ENCODE measurements at places on chromosomes 13 and 19. TPM values are rescaled to one million over a fixed set of nuclear protein-coding genes. Genes with fewer than 3 reads are reported as not detected.

The CLASRP gene
- 33.2 TPM for total RNA-seq

The LHB gene
- 0.49 TPM for total RNA-seq

The FAM83E gene
- 1.3 TPM for total RNA-seq

The LSM14A gene
- total RNA-seq: 66.9 TPM

The MAMSTR gene
- total RNA-seq: 1.5 TPM

The KISS1R gene
- not detected for total RNA-seq

The PTGIR gene
- 6.7 TPM for total RNA-seq

The MBD3L2 gene
- not detected for total RNA-seq

The ZNF223 gene
- 6.2 TPM for total RNA-seq

The CGB5 gene
- 0.16 TPM for total RNA-seq

The ATP12A gene
- 0.12 TPM for total RNA-seq

The ALOX5AP gene
- not detected for total RNA-seq

The TEKTIP1 gene
- not detected for total RNA-seq

The GPR183 gene
- total RNA-seq: 0.97 TPM

The ZNF667 gene
- total RNA-seq: 3.9 TPM

The CEACAM18 gene
- not detected for total RNA-seq

The ZNF560 gene
- total RNA-seq: 1.5 TPM

The CGB1 gene
- not detected for total RNA-seq

The GNA15 gene
- not detected for total RNA-seq

The ZNF256 gene
- total RNA-seq: 5.3 TPM

The RXFP2 gene
- not detected for total RNA-seq

The MATK gene
- not detected for total RNA-seq

The OBI1 gene
- total RNA-seq: 14.1 TPM

The TBC1D4 gene
- total RNA-seq: 43.0 TPM

The PPFIA3 gene
- 1.8 TPM for total RNA-seq

The GJB2 gene
- total RNA-seq: 0.12 TPM

The CGB8 gene
- total RNA-seq: not detected

The ARMC6 gene
- 37.9 TPM for total RNA-seq

The NCLN gene
- 37.3 TPM for total RNA-seq

The FCGBP gene
- 0.32 TPM for total RNA-seq

The HSPBP1 gene
- total RNA-seq: 23.4 TPM

The PGLYRP1 gene
- not detected for total RNA-seq

The ADGRE3 gene
- not detected for total RNA-seq

The WDR88 gene
- not detected for total RNA-seq

The LRRC8E gene
- 13.8 TPM for total RNA-seq

The KLHL1 gene
- total RNA-seq: not detected

The FFAR3 gene
- not detected for total RNA-seq

The ATXN8OS gene
- total RNA-seq: not detected

The CTXN1 gene
- total RNA-seq: 1.9 TPM

The GRIK5 gene
- total RNA-seq: 0.32 TPM

The GRIN3B gene
- total RNA-seq: 1.5 TPM

The ZNF726 gene
- total RNA-seq: 1.2 TPM

The GPR12 gene
- total RNA-seq: not detected

The NLRP7 gene
- not detected for total RNA-seq

The CNN1 gene
- total RNA-seq: 8.4 TPM

The NALCN gene
- 0.49 TPM for total RNA-seq

The WDR62 gene
- 2.2 TPM for total RNA-seq

The TIMM13 gene
- total RNA-seq: 32.5 TPM

The RPL18A gene
- 1,248 TPM for total RNA-seq

The FFAR2 gene
- total RNA-seq: not detected

The ZNF536 gene
- total RNA-seq: 1.1 TPM

The C5AR1 gene
- 0.49 TPM for total RNA-seq

The CAMSAP3 gene
- total RNA-seq: not detected

The SIGLEC5 gene
- total RNA-seq: not detected

The KLF1 gene
- total RNA-seq: not detected

The PCDH9 gene
- 5.7 TPM for total RNA-seq

Measured in hair follicle dermal papilla cell (primary cell).